MM.1S (cell line): ENCODE measurements at places on chromosomes 6 and 20.

DNA sequence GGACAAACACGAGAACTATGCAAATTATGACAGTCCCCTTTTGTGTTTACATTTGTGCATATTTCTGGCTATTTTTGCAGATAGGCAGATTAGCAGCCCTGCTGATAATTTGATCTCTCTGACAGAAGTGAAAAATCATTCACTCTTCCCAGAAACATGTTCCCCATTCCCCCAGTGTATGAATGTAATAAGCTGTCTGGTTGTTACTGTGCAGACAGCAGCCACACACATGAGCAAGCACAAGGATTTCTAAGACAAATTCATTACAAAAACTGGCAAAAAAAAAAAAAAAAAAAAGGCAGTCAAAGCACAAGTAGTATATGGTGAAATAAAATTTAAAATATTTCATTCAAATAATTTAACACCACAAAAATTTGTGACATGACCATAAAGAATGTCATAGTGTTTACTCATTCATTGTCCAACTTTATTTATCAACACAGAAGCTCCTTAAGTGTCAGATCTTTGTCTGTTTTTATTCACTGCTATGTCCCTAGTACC is 95.5 kb upstream of the VGLL2 start:
- no peak for DNase-seq

DNA sequence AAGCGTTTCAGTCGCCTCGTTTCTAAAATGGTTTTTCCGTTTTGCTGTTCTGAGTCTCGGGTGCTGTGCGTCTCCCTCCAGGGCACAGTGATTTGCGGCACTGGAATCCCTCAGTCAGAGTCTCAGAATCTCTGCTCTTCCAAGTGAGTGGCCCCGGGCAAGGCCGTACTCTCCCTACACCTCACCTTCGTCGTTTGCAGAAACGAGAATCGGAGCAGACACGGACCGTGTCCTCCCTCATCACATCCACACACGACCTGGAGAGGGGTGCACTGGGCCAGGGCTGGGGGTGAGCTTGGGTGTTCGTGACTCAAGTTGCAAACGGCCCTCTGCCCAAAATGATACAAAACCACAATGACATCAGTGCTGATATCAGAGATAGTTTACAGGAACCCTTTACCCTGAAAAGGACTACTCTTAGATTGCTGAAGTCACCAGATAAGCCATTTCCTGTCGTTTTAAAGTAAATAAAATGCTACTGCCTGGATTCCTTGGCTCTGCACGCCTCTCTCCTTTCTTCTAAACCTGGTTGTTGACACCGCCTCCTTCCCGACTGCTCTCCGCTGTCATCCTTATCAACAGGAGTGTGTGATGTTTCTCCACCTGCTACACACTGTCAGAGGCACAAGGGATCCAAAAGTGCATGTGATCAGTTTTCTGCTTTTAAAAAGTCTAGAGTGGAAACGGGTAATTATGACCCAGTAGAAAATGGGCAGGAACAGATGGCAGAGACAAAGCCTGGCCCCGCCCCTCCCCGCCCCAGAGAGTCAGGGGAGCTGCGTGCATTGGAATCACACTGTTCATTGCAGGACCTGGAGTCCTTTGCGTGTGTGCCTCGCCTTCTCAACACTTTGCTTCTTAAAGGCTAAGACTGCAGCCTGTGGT is 38.4 kb downstream of the KIF25 start:
- no peak for DNase-seq

DNA sequence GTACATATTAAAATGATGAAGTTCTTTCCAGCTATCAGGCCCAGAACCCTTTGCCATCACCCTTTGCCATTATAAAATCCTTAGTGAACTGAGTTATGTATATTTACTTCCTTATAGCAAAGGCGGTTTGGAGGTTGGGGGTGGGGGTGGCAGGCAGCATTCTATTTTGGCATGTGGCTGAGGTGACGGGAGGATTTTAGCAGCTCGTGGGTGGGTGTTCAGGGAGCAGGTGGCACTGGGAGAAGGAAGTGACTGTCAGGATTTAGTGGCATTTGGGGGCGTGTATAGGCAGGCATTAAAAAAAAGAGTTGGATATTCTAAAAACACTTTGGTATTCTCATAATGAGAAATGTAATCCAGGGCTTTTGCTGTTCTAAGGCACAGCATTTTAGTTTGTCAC is 150.7 kb downstream of the RIMS1 start:
- DNase-seq = no peak

- no peak for DNase-seq
These were observed 15.7 kb downstream of the C6orf15 start for GRCh38 chr6:31096656-31097055.

DNA sequence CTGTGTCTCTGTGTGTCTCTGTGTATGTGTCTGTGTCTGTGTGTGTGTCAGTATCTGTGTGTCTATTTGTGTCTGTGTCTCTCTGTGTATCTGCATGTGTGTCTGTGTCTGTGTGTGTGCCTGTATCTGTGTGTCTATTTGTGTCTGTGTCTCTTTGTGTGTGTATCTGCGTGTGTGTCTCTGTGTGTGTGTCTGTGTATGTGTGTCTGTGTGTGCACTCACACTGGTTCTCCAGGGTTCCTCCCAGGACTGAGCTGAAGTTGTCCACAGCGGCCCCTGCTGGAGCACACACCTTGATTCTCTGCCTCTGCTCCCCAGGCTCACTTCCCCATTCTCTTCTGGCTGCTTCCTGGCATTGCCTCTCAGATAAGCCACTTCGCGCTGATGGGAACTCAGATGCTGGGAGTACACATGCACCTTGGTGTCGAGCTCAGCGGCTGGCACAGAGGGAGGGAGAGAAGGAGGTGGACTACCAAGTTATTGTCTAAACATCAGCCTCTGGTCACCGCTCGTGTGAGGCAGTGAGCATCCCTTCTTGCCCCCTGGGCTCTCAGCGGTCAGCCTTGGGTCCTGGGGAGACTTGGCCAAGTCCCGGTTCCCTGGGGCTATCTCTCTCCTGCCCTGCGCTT is 104.9 kb upstream of the NXT1 start:
- DNase-seq = no peak

- no peak for DNase-seq
These were observed 344.2 kb upstream of the SULF2 start for GRCh38 chr20:48129345-48129942.

DNA sequence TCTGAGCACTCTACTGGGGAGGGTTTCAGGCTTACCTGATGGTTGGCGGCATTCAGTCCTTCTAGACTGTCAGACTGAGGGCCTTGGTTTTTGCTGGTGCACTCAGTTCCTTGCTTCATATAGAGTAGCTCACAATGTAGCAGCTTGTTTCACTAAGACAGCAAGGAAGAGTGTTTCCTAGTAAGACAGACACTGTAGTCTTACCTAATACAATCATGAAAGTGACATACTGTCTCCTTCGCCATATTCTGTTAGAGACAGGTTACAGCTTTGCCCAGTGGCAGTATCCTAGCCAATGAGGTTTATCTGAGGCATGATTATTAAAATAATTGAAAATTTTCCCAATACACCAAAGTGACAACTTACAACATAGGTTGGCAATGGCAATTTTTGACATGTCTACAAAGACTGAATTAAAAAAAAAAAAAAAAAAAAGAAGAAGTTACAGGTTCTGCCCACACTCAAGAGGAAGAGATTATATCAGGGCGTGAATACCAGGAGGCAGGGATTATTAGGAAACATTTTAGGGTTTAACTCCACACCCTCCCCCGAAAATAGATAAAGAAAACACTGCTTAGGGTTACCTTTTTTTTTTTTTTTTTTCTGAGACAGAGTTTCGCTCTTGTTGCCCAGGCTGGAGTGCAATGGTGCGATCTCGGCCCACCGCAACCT is 66.8 kb downstream of the SCAND1 start:
- no peak for DNase-seq

- DNase-seq = no peak
These were observed 144.6 kb downstream of the TSHZ2 start for GRCh38 chr20:53116733-53117132.

- peak; percentile 72 for DNase-seq
These were observed 936 bp upstream of the TMX4 start for GRCh38 chr20:8020314-8021079.
